ENCODE measurements at places on chromosomes 13 and 19. TPM values are rescaled to one million over a fixed set of nuclear protein-coding genes. Genes with fewer than 3 reads are reported as not detected.

CYP4F8 gene
- not detected for total RNA-seq

DZIP1 gene
- 44.5 TPM for total RNA-seq

ADGRE3 gene
- 0.14 TPM for total RNA-seq

ATP7B gene
- 2.8 TPM for total RNA-seq

CGB3 gene
- not detected for total RNA-seq

NOVA2 gene
- total RNA-seq: not detected

LILRA1 gene
- total RNA-seq: not detected

MAP4K1 gene
- 0.72 TPM for total RNA-seq

ZNF587 gene
- total RNA-seq: 37.8 TPM

DNAJC15 gene
- total RNA-seq: 11.3 TPM

OLFM4 gene
- not detected for total RNA-seq

MRPL57 gene
- total RNA-seq: 19.3 TPM

CYP4F2 gene
- total RNA-seq: not detected

ZNF571 gene
- 1.1 TPM for total RNA-seq

FARP1 gene
- 74.6 TPM for total RNA-seq

CDC42EP5 gene
- total RNA-seq: 8.5 TPM

LONP1 gene
- total RNA-seq: 107 TPM

LGALS4 gene
- not detected for total RNA-seq

NUFIP1 gene
- 2.7 TPM for total RNA-seq

FAM216B gene
- not detected for total RNA-seq

Data from placental pericyte (primary cell).